ENCODE measurements at places on chromosomes 5 and 9. TPM values are rescaled to one million over a fixed set of nuclear protein-coding genes. Genes with fewer than 3 reads are reported as not detected.

DNA sequence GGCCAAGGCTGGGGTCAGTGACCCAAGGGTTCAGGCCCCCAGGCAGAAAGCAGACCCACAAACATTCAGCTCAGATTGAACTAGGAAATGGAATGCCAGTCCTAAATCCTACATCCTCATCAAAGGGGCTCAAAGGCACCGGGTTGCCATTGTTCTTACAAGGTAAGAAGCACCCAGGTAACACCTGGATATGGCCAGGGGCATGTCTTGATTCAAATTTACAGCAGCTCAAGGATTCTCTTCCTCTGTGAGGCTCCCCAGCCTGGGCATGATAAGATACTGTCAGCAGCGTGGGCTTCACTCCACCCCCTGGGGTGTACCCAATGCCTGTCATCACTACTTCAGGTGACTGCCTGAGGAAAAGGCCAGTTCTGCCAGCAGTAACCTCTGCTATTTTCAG is 92.1 kb upstream of the FSTL4 start:
- H3K4me1 ChIP-seq: no peaks in the 10 kb centered on the region
- H3K27me3 ChIP-seq: no peaks in the 10 kb centered on the region
- H3K4me3 ChIP-seq: no peak overlapping the region
- no peaks in the 10 kb centered on the region for H3K36me3 ChIP-seq

- H3K36me3 ChIP-seq: 0 out of 2 replicates have a peak, but pooled peaks cover under 1% of the 10 kb centered on the region
- DNase-seq: no peak
- H3K27me3 ChIP-seq: no peaks in the 10 kb centered on the region
- no peak overlapping the region for H3K4me3 ChIP-seq
- H3K4me1 ChIP-seq: no peaks in the 10 kb centered on the region
- no peak overlapping the region for H3K27ac ChIP-seq
Observed at GRCh38 chr5:151275803-151276202, 22.8 kb downstream of the GM2A start.

DNA sequence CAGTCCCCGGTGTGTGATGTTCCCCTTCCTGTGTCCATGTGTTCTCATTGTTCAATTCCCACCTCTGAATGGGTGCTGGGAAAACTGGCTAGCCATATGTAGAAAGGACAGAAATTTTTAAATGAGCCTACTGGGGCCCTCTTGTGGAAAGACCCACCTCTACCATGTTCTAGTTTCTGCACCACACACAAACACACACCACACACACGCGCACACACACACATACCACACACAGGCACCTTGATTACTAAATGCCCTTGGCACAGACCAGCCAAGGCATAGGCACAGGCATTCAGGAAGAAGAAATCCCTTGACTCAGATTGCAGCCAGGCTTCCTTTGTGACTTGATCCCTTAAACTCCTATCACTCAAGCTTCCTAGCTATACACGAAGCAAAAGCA is 60.5 kb downstream of the SIL1 start:
- no peaks in the 10 kb centered on the region for H3K27me3 ChIP-seq
- no peaks in the 10 kb centered on the region for H3K36me3 ChIP-seq
- peak; percentile 62 for DNase-seq
- H3K27ac ChIP-seq: no peak overlapping the region
- H3K4me3 ChIP-seq: no peak overlapping the region

- H3K4me3 ChIP-seq: no peak overlapping the region
- no peak overlapping the region for H3K27ac ChIP-seq
- peak; percentile 68 for DNase-seq
- H3K36me3 ChIP-seq: no peaks in the 10 kb centered on the region
- peaks cover 15% of the 10 kb centered on the region for H3K4me1 ChIP-seq
Observed at GRCh38 chr9:101578378-101578777, 16.4 kb downstream of the PPP3R2 start.

DNA sequence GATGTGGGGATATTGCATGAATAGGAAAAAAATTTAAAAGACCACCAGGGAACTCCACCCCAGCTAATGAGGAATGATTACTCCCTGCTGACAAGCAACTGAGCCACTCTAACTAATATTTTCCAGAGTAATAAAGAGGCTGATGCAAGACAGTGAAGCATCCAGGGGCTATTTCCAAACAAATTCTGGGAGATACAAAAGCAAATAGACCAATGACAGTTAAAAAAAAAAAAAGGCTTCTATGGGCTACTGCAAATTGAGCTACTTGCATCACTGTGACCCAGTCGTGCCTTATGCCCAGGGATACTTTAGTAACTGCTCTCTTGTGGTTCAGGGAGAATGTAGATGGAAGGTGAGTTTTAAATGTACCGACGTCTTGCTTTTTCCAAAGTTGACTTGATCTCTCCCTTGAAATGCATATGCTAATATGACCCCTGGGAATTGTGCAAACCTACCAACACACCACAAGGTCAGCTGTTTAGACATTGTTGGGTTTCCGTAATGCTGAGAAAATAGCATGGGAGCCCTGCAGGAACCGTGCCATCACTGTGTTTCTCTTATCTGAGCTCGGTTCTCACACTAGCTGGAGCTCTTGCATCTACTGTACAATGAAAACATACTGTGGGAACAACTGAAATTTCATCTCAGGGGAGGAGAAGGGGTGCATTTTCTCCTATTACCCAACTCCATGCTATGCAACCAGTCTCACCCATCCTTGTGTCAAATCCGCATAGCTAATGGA is 250.6 kb upstream of the MAP3K1 start:
- no peak overlapping the region for H3K4me3 ChIP-seq
- H3K27ac ChIP-seq: no peak overlapping the region
- DNase-seq: no peak
- no peaks in the 10 kb centered on the region for H3K27me3 ChIP-seq

GRCh38 chr5:129362456-129362855 is 97.6 kb upstream of the ADAMTS19 start:
- H3K4me1 ChIP-seq: no peaks in the 10 kb centered on the region
- no peak overlapping the region for H3K27ac ChIP-seq
- H3K36me3 ChIP-seq: no peaks in the 10 kb centered on the region
- no peak overlapping the region for H3K4me3 ChIP-seq
- no peaks in the 10 kb centered on the region for H3K27me3 ChIP-seq

GRCh38 chr9:74719306-74719705 is 168.4 kb downstream of the TRPM6 start:
- H3K4me3 ChIP-seq: no peak overlapping the region
- no peak overlapping the region for H3K27ac ChIP-seq
- no peaks in the 10 kb centered on the region for H3K27me3 ChIP-seq
- DNase-seq: no peak

DNA sequence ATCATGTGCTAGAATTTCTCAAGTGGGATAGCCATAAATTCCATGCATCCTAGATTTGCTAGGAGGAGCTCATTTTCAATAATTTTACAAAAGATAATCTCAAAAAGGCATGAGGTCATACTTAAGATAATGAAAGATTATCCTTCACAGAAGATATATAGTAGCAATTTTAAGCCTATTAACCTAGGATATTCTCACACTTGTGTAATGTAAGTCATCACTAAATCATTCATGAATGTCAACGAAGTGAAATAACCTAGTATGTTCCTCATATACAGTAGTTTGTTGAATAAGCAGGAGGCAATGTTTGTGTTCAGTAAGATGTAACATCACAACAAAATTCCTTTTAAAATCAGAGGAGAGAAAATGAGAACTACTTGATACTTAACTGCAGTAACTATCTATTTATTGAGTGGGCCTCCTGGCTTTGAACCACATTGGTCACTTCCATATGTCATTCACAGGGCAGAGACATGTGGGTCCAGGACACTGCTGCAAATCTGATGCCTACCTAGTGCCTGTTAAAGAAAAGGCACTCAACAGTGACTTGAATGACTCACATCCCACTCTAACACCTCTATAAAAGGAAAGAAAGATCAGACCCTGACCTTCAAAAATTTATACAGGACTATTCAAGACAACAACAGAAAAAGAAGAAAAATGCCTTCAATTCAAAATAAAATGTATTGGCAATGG is 8.2 kb downstream of the LIFR start:
- no peaks in the 10 kb centered on the region for H3K36me3 ChIP-seq
- H3K4me1 ChIP-seq: no peaks in the 10 kb centered on the region
- H3K4me3 ChIP-seq: no peak overlapping the region
- no peak for DNase-seq

DNA sequence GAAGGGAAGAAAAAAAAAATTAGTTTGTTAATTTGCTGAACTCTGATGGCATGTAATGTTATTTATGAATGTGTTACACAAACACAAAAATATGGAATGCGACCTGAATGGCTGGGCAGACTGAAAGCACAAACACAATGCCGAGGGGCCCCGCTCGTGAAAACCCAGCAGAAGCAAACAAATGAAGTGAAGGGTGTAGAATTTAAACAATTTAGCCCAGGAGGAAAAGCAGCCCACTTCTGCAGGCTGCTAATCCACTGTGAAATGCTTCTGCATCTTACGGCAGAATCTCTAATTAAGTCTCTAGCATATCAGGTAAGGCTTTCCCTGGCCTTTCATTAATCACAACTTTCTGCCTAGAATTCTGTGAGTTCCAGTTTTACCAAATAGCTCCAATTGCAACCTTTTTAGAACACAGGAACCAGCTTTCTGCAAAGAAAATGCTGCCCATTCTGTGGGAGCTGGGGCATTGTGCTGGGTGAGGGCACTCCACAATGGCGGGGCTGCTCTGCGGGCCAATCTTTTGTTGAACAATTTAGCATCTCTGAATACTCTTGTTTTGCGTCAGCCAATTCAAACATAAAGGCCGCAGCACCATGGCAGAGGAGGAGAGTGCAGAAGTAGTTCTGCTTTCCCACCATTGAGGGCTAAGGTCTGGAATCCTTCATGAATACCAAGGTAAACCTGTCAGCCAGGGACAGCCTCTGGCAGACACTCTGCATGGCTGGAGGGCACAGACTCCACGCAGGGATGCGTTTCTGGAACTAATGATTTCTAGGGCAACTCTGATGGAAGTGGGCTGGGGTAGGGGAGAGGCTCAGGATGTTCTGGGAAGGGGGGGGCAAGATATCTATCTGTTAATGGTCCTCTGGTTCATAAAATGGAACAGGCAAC is 66.4 kb downstream of the PTCH1 start:
- no peaks in the 10 kb centered on the region for H3K27me3 ChIP-seq
- H3K4me3 ChIP-seq: no peak overlapping the region
- no peak for DNase-seq
- no peaks in the 10 kb centered on the region for H3K4me1 ChIP-seq
- H3K27ac ChIP-seq: no peak overlapping the region

DNA sequence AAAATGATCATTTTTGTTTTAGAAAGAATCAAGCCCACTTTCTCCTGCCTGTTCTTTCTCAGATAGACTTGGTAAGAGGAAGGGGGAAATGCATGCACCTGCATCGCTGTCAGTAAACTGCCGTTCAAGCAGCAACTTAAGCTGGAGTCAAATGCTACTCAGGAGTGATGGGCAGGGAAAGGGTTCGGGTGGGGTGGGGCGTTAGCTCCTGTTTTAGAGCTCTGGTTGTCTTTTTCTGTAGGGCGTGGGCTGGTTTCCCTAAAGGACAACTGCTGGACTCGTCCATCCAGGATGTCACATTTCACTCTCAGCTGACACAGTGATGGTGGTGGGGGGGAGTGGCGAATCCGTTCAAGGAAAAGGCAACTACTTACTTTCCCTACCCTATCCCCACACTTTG is 75.0 kb downstream of the NDFIP1 start:
- no peak for DNase-seq
- H3K4me3 ChIP-seq: no peak overlapping the region
- H3K27me3 ChIP-seq: no peaks in the 10 kb centered on the region
- no peak overlapping the region for H3K27ac ChIP-seq

- no peak overlapping the region for H3K4me3 ChIP-seq
- no peak for DNase-seq
Observed at GRCh38 chr5:53010814-53011213, 21.7 kb downstream of the ITGA2 start.

- no peak overlapping the region for H3K4me3 ChIP-seq
- peak; percentile 74 for DNase-seq
- no peaks in the 10 kb centered on the region for H3K27me3 ChIP-seq
- H3K36me3 ChIP-seq: no peaks in the 10 kb centered on the region
- no peak overlapping the region for H3K27ac ChIP-seq
- no peaks in the 10 kb centered on the region for H3K4me1 ChIP-seq
Observed at GRCh38 chr5:82349652-82350051, 71.5 kb upstream of the RPS23 start.

GRCh38 chr9:129058965-129059795 is 21.7 kb upstream of the DOLPP1 start:
- no peaks in the 10 kb centered on the region for H3K4me1 ChIP-seq
- H3K27ac ChIP-seq: no peak overlapping the region
- no peaks in the 10 kb centered on the region for H3K27me3 ChIP-seq
- no peak for DNase-seq
- H3K4me3 ChIP-seq: no peak overlapping the region
- H3K36me3 ChIP-seq: peaks cover 8% of the 10 kb centered on the region

GRCh38 chr5:58746321-58746720 is 163.4 kb downstream of the RAB3C start:
- no peaks in the 10 kb centered on the region for H3K27me3 ChIP-seq
- no peak for DNase-seq
- H3K4me1 ChIP-seq: no peaks in the 10 kb centered on the region

DNA sequence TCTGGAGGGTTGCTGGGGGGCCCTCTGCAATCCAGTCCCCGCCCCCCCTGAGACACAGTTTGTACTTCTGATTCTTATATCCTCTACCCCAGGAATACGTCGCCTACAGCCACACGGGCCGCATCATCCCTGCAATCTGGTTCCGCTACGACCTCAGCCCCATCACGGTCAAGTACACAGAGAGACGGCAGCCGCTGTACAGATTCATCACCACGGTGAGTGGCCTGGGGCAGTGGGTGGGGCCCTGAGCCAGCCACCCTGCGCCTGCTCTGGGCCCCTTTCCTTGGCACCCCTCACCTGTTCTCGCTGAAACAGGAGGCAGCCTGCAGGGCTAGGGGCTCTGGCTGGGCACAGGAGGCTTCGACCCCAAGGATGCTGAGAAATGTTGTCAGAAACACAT is 24.1 kb upstream of the RPL26L1 start:
- H3K4me1 ChIP-seq: no peaks in the 10 kb centered on the region
- H3K4me3 ChIP-seq: no peak overlapping the region
- no peaks in the 10 kb centered on the region for H3K27me3 ChIP-seq
- DNase-seq: no peak
- no peaks in the 10 kb centered on the region for H3K36me3 ChIP-seq

DNA sequence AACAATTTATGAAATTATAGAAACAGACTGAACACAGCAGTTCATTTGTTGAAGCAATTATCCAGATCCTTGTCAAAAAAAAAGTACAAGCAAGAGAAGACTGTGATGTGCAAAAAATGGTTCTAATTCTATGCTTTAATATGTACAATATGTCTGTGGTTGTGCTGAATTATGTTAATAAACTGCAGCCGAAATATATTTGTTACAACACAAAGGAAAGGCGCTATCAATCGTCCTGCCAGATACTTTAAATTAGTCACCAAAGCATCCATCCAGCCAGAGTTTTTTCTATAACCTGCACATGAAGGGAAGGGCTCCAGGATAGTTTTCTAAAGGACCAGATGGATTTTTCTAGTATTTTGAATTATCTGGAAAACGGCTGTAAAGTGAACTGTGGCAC is 259.5 kb downstream of the BNC2 start:
- no peaks in the 10 kb centered on the region for H3K36me3 ChIP-seq
- peaks cover 23% of the 10 kb centered on the region for H3K4me1 ChIP-seq
- H3K4me3 ChIP-seq: no peak overlapping the region
- no peak overlapping the region for H3K27ac ChIP-seq
- no peak for DNase-seq
- H3K27me3 ChIP-seq: no peaks in the 10 kb centered on the region

AIF1L gene
- total RNA-seq: not detected

NEUROG1 gene
- total RNA-seq: not detected

GDA gene
- total RNA-seq: not detected

PKD2L2 gene
- not detected for total RNA-seq

ENHO gene
- 14.1 TPM for total RNA-seq

Measured in Karpas-422 (cell line).